ENCODE measurements at places on chromosomes 13 and 19. TPM values are rescaled to one million over a fixed set of nuclear protein-coding genes. Genes with fewer than 3 reads are reported as not detected.

The KLK12 gene
- total RNA-seq = not detected

The SYMPK gene
- total RNA-seq = 42.0 TPM

The PLEKHA4 gene
- total RNA-seq = 19.9 TPM

The MEIOSIN gene
- total RNA-seq = not detected

The CABP5 gene
- not detected for total RNA-seq

The TUBB4A gene
- total RNA-seq = not detected

The CRX gene
- total RNA-seq = not detected

The ATP8A2 gene
- total RNA-seq = 0.25 TPM

The ZNF468 gene
- 51.4 TPM for total RNA-seq

The IGFL3 gene
- total RNA-seq = not detected

The TNNI3 gene
- total RNA-seq = not detected

The TRPM4 gene
- 19.4 TPM for total RNA-seq

The ACER1 gene
- total RNA-seq = not detected

The MAMSTR gene
- 0.54 TPM for total RNA-seq

The TMEM150B gene
- not detected for total RNA-seq

The CDC42EP5 gene
- total RNA-seq = 18.7 TPM

The GIPC3 gene
- 0.94 TPM for total RNA-seq

The CGB2 gene
- total RNA-seq = not detected

The LRG1 gene
- total RNA-seq = 0.56 TPM

The MEF2B gene
- total RNA-seq = 0.67 TPM

The ARRDC5 gene
- total RNA-seq = not detected

The TPRX2 gene
- not detected for total RNA-seq

The LILRB1 gene
- 0.13 TPM for total RNA-seq

The TNFSF11 gene
- not detected for total RNA-seq

The ZNF534 gene
- 1.2 TPM for total RNA-seq

The DHDH gene
- not detected for total RNA-seq

The DIAPH3 gene
- total RNA-seq = 0.10 TPM

The MUC16 gene
- total RNA-seq = 0.22 TPM

The NCAN gene
- 0.44 TPM for total RNA-seq

The SIGLEC14 gene
- 0.22 TPM for total RNA-seq

The BCAM gene
- total RNA-seq = 305 TPM

The ZNF729 gene
- not detected for total RNA-seq

The IGLON5 gene
- total RNA-seq = 0.54 TPM

The KLHL26 gene
- total RNA-seq = 16.4 TPM
